Hippocampal formation (tissue), 2 donors: ENCODE measurements at places on chromosomes 1 and 21.

DNA sequence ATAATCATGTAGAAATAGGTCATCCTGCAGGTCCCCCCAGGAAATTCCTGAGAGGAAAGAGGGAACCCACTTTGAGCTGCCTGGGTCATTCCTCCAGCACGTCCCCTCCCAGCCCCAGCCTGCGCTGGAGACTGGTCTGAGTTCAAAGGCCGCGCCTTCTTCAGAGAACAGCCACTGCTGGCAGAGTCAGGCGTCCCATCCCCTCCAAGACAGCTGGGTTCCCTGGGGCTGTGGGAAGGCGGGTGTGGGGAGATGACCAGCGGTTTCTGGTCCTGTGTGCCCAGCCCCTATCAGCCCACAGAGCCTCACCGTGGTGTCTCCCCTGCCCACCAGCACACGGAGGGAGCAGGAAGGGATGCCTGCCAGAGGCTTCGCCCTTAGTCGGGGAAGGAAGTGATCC is 18.0 kb upstream of the TRAPPC10 start:
- no peak for DNase-seq

DNA sequence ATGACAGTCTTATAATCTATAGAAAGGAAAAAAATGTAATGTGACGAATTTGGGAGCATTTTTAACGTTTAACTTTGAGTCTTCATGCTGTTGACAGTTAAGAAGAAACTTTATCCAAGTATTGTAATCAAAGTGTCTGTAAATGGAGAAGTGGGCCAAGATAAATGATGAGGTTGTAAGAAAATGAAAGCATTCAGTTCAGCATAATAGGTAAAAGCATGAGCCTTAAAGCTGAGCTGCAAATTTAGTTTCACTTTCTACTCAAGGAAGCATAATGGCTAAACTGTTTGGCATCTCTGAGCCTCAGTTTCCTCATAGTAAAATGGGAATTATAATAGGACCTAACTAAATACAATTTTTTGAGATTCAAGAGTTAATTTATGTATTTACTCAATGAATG is 1554.8 kb downstream of the KCNT2 start:
- DNase-seq: no peak

DNA sequence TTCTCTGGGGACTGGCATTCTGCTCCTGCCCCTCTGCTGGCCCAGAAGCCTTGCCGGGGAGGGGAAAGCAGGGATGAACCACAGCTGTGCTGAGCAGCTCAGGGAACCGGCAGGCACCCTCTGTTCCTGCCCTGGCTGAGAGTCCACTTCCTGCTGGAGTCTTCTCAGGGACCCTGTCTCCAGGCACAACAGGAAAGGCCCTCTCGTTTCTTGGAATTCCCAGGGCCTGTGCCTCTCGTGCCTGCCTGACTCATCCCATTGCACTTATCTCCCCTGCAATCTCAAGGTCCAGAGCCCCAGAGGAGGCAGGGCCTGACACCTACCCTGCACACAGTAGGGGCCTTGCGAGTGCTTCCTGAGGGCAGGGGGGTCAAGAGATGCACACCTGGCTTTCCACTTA is 1.1 kb upstream of the EDN2 start:
- no peak for DNase-seq

- no peak for DNase-seq
Observed at GRCh38 chr1:20058531-20058930, 11.5 kb upstream of the PLA2G5 start.

GRCh38 chr1:24003331-24003972 is 23.3 kb upstream of the SRSF10 start:
- no peak for DNase-seq

GRCh38 chr1:17259233-17259873 is 10.5 kb downstream of the PADI3 start:
- DNase-seq: no peak

GRCh38 chr1:87852410-87853161 is 523.9 kb downstream of the LMO4 start:
- no peak for DNase-seq

DNA sequence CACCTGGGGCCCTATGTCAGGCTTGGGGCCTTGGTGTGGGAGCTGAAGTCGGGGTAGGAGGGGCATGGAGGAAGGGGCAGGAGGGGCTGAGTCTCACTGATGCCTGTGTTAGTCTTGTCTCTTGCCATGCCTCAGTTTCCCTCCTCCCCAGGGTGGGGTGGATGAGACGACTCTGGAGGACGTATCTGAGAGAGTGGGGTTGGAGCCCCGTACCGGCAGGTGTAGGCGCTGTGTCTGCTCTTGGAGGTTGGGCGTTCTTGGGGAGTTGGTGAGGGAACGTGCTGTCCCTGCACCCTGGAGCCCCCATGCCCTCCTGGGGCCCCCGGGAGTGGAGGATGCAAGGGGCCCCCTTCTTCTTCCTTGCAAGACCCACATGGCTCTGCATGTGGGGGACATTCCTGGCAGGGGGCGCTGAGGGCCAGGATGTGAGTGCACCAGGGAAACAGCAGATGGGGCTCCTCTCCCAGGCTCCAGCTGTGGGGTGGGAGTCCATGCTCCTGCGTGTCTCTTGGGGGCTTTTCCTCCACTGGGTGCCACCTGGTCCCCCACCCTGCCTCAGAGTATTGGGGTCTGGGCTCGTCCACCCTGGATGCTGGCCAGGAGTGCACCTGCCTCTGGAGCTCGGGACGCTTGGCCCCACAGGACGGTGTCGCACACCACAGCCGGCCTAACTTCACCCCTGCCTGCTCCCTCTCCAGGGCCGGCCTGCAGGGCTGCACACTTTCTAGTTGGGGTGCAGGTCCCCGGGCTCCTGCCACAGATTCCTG is 1.4 kb upstream of the TNFRSF14 start:
- DNase-seq: no peak

DNA sequence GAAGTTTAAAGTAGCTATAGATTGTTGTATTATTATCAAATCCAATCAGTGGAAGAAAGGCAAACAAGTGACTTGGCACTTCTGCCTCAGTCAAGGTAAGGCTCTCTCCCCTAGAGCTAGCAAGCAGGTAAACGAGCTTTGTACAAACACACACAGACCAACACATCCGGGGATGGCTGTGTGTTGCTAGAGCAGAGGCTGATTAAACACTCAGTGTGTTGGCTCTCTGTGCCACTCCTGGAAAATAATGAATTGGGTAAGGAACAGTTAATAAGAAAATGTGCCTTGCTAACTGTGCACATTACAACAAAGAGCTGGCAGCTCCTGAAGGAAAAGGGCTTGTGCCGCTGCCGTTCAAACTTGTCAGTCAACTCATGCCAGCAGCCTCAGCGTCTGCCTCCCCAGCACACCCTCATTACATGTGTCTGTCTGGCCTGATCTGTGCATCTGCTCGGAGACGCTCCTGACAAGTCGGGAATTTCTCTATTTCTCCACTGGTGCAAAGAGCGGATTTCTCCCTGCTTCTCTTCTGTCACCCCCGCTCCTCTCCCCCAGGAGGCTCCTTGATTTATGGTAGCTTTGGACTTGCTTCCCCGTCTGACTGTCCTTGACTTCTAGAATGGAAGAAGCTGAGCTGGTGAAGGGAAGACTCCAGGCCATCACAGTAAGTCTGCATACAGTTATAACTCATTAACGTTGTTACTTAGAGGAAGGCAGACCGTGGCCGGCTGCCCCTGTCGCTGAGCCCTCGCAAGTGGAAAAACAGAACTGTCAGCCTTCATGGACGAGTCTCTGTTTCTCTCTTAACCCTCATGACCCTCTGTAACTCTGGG is at the start of gene PALMD:
Gene PALMD (plus strand): TSS at position 415 of the 833 bp plus-strand sequence. CDS start 205 bp downstream, at position 620.
- no peak for DNase-seq

GRCh38 chr1:60564916-60565750 is 491.6 kb upstream of the C1orf87 start:
- DNase-seq: no peak

DNA sequence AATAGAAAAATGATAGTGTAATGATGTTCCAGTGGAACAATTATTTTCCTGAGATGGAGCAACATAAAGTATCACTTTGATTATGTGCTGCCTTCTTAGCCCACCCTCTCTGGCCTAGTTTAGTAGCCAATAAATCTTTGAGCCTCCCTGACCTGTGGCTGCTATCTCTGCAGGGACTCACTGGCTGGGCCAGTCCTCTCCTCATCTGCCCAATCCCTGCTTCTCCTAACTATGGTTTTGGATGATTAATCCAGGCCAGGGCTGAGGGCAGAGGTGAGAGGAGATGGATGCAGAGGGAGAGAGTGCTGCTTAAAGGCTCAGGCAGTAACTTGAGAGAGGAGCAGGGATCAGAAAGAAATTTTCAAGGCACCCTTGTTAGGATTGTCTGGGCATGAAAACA is 89.0 kb upstream of the CD34 start:
- DNase-seq: no peak

DNA sequence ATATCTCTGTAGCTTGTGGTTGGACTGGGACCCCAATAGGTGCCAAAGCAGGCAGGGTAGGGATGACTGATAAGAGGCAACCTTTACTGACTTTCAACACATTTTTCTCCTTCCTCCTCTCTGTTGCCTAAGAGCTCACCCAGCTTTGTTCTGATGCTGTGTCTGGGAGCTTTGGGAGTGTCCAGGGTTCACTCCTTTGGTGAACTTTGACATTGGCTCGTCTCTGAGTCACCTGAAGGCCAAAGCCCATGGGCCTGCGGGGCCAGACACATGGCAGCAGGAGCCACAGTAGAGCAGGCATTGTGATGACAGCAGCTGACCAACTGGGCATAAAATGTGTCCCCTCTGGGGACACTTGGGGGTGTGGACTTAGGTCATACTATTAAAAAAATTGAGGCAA is 99.5 kb upstream of the ZNF644 start:
- no peak for DNase-seq

DNA sequence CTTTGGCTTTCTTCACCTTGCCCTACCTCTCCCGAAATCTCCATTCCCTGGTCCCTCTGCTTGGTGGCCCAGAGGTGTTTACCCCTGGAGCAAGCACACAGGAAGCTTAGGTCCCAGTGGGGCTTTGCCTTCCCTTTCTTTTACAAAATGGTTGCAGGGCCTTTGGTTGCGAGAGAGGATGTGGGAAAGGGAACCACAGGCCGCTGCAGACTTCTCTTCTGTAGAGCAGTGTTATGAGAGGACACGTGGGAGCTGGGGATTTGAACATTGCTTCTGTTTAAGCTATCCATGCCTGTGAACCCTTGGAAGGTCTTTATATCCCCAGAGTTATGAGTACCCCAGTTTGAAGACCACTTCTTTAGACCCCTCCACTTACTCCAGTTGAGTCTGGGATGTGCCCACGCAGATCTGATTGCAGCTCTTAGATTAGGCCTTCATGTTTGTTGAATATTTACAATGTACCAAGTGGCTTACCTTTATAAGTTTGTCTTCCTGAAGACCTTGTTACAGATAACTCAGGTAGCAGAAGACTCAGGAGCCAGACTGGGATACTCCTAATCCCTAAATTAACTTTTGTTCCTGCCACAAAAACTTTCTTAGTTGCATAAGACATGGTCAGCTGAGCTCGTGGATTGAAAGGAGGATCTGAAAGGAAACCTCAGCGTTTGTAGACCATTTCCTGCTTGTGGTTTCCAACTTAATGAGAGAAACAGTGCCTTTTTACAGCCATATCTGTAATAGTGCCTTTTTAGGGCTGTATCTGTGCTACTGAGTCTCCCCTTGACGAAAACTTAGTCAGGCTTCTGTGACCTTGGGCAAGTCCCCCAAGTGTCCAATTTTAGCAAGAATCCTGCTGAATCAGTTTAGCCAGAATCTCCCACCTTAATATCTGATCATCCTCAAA is 21.9 kb upstream of the IVNS1ABP start:
- DNase-seq: no peak

DNA sequence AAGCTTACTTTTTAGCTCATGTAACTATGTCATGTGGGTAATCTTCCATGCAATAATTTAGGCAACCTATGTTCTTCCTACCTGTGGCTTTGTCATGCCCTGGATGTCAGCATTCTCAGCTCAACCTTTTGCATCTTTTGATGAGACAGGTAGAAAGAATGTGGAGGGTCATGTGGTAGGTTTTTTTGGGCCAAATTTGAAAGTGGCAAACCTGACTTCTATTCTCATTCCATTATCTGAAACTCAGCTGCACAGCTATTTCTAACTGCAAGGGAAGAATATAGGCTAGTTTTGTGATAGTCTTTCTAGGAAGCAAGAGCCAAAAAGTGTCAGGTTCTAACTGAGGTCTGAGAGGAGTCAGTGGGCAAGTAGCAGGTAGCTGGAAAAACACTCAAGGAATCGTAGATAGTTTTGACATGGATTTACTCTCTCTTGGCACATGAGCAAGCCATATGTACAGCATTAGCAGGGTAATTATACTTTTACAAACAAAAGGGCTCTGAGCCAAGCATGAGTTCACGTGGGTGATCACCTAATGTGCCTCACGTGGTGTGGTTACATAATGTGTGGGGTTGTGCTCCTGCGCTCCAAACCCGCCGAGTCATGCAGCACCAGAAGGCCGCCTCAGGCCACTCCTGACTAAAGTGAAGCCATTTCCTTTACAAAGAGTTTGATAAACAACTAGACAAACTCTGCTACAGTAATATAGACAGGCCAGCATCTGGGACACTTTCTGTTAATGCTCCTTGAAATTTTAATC is 1013.8 kb downstream of the PLA2G4A start:
- DNase-seq: no peak

DNA sequence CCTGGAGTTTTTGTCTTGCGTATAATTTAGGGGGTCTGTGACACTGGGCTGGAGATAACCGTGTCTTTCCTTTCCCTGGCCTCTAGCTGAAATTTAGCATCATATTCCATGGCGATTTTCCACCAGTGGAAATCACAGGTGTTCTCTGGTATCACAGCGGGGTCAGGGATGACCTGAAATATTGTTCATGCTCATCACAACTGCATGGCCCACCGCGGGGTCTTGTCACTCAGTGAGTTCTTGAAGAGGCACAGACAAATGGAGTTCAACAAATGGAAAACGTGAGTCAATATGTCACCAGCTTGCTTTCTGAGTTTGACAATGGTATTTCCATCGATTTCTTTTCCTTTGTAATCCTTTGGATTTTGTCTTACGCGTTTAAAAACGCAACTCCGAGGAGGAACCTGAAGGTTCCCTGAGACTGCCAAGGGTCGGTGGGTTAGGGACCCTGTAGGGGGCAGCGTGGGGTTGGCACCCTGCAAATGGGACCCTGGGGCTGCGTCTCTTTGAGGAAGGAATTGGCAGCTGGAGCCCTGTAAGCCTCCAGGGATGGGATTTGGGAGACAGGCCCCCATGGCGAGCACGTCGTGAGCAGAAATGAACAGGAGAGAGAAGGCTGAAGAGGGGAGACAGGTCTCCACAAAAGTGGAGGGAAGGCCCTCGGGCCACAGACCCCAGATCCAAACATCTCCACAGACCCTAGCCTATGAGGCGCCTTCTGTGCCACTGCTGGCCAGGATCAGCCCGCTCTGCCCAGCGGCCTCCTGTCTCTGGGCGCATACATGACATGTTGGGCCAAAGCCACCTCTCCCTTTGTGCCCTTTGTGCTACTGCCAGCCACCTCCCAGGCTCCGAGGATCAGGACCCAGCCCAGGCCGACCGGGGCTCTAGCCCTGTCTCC is 32.1 kb upstream of the RUNX3 start:
- no peak for DNase-seq

- DNase-seq: no peak
Observed at GRCh38 chr1:5576011-5576672, 416.1 kb downstream of the NPHP4 start.
